ENCODE measurements at places on chromosomes 6 and 20.

DNA sequence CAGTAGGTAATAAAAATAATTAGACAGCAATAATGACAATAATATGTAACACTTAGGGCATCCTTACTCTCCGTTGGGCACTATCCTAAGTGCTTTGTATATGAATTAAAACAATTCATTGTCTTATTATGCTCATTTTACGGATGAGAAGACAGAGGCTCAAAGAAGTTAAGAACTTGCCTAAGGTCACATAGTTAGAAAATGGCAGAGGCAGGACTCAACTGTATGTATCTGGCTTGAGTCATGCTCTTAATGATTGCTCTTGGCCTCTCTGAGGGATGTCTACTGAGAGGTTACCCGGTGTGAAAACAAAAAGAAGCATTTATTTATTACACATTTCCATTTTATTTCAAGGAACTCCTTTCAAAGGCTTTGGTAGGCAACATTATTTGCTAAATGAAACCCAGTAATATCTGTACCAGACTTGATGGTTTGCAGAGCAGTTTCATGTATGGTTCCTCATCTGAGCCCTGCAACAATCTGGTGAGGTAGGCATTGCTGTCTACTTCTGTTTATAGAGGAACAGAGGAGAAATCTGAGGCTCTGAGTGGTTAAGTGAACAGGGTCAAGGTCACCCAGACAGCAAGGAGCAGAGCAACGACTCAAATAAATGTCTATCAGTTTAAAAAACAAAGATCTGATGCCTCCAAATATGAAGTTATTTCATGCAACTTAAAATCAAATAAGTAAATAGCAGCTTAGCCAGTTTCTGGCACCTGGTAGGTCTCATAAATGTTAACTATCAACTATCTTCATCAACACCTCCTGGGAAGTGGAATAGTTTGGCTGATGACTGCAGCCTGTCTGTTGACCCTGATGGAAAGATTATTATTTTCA is 4.2 kb upstream of the PARD6B start:
- DNase-seq: no peak

- no peak for DNase-seq
Observed at GRCh38 chr20:25697132-25697446, 436 bp upstream of the ZNF337 start.

DNA sequence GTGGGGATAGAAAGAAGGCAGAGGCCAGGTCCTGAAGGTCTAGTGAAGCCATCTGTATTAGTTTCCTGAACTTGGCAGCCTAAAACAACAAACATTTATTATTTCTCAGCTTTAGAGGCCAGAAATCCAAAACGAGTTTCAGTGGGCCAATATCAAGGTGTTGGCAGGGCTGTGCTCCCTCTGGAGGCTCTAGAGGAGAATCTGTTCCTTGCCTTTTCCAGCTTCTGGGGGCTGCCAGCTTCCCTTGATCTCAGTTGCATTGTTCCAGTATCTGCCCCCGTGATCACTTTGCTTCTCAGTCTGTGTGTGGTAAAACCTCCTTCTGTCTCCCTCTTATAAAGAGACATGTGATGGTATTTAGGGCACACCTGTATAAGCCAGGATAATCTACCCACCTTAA is 82.4 kb downstream of the MAFB start:
- DNase-seq: no peak

DNA sequence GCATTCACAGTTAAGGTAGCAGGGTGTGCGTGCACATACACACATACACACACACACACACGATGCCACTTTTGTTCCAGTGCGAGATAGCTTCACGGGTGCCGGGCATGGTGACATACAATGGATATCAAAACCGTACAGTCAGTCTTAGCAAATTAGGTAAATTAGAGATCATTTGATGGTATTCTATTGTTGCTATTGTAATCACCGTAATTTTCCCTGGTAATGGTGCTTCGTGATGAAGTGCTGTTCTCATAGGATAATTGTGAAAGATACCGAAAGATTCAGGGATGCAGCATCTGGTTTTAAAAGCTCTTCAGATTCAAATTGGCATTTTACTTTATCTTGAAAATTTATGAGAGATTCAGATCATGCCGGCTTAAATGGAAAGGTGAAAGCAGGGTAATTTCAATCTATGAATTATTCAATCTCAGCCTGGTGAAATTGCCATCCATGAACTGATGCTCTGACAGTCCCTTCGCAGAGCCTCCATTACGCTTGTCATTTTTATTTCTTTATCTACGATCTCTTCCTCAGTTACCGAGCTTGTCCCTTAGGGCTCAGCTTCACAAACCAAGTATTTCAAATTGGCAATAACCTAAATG is 71.3 kb upstream of the SOX4 start:
- no peak for DNase-seq

- no peak for DNase-seq
Observed at GRCh38 chr6:169996378-169997051, 245.1 kb downstream of the ERMARD start.

- no peak for DNase-seq
Observed at GRCh38 chr6:154986787-154987235, 8.3 kb upstream of the TIAM2 start.

DNA sequence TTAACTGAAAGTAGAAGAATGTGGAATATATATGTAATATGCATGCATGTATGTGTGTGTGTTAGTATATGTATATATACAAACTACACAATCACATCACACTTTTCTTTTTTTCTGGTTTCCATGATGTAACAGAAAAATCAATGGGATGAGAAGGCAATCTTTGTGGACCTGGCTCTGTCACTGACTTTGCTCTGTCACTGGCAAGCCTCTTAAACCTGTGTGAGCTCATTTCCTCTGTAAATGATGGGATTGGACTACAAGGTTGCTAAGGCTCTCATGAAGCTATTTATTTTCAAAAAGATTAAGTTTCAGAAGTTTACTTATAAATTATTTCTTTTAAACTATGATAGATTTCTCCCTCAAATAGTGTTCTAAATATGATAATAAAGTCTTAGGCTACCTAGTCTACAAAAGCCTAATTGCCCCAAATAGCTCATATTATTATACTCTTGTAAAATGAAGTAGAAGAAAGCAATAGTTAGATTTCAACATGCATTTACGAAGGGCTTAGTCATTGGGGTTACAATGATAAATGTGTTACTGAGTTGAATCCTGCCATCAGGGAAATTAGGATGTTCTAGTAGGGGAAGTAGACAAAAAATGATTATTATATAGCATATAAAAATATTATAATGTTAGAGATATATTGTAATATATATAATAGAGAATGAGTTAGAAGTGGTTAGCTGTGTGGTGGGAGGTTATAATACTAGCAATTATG is 129.3 kb downstream of the AFG1L start:
- DNase-seq: no peak

DNA sequence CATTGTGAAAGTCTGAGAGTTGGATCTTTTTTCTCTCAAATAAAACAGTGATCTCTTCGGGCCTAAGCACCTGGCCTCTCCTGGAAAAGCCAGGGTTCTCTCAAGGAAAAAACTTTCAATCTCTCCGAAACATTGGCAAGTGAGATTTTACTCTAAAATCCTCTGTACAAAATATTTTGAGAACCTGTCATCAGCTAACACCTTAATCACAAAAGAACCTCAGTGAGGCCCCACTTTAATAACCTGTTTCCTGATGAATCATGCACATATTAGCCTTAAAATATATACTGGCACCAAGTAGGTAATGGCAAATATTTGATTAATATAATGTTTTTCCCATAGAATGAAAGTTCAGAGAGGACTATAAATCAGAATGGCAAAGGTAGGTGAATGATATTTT is 177.9 kb downstream of the FRK start:
- DNase-seq: no peak
